OCI-LY7 (cell line): ENCODE measurements at places on chromosomes 2 and 18.

GRCh38 chr2:52974127-52974526 lies 793.5 kb upstream of the CHAC2 start:
- no peak for DNase-seq

GRCh38 chr2:25343187-25343825 lies 1.6 kb upstream of the DNMT3A start:
- no peak for DNase-seq

- no peak for DNase-seq
Measured at GRCh38 chr2:237465515-237466148, 21.4 kb upstream of the MLPH start.

DNA sequence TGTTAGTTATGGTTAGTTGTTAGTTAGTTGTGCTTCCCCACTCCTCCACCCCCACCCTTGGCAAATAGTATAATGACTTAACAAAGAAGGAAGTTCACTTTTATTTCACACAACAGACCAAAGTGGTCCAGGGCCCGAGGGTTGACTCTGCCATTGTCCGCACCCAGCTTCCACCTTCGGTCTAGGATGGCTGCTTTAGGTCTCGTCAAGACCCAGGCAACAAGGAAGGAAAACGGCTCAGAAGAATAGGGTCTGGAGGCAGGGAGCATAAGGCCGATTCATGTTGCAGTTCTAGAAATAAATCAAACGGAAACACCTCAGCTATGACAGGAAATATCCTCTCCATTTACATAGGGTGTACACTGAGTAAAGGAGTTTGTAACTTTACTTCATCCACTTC lies 206.0 kb upstream of the CXCR4 start:
- peak; percentile 57 for DNase-seq

- DNase-seq = no peak
Measured at GRCh38 chr2:109185338-109185737, 56.3 kb downstream of the SH3RF3 start.

DNA sequence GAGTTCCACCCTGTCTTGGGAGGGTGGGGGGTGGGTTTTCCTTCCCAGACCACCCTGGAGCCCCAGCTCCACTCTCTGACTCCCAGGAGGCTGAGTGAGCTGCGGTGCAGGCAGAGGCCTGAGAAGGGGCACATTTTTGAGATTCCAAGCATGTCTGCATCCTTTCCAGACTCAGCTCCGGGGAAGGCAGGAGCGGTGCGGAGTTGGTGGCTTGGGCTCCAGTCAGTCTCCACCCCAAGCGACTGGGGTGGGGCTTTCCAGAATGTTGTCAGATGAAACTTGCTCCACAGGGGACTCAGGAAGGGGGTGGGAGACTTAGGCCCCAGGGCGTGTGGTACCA lies 44.2 kb upstream of the HS6ST1 start:
- no peak for DNase-seq

DNA sequence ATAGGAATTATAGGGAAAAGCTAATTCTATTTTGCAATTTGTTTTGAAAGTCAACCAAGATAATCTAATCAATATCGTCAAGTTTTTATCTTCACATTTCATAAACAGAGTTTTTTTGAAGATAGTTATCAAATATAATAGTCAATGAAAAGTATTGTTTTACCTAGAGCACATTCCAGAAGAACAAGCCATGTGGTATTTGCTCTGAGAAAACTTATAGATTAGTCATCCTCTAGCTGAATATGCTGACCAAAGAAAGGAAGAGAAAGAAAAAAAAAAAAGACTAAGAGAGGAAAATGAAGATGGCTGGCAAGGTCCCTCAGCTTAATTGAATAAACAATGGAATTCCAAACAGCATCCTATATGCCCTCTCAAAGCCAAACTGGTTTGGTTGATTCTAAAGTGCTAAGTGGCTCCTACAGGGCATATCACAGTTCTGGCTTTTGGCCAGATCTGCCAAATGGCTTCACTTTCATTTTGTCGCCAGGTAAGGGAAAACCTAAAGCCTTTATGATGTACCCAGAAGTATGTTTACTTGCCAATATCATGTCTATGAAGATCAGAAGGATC lies 132.6 kb downstream of the VWC2L start:
- DNase-seq = no peak

DNA sequence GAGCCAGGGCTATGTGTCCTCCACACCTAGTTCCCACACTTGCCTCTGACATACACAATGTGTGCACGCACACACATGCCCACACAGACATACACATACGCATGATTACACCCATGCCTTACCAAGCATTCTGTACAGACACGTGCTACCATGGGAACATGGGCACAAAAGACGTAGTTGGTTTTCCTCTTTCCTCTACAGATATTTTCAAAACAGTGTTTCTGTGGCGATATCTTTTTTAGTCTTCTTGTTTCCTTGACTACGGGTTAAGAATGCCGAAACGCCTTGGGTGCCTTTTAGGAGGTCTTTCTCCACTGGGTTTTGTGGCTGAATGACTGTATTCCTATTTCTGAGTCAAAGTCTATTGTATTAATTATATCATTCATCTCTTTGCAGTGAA lies 75.5 kb upstream of the SPTBN1 start:
- DNase-seq = no peak

- no peak for DNase-seq
Measured at GRCh38 chr18:58057291-58057965, 13.4 kb downstream of the NEDD4L start.

GRCh38 chr2:195779491-195779890 lies 122.5 kb downstream of the SLC39A10 start:
- DNase-seq = no peak

DNA sequence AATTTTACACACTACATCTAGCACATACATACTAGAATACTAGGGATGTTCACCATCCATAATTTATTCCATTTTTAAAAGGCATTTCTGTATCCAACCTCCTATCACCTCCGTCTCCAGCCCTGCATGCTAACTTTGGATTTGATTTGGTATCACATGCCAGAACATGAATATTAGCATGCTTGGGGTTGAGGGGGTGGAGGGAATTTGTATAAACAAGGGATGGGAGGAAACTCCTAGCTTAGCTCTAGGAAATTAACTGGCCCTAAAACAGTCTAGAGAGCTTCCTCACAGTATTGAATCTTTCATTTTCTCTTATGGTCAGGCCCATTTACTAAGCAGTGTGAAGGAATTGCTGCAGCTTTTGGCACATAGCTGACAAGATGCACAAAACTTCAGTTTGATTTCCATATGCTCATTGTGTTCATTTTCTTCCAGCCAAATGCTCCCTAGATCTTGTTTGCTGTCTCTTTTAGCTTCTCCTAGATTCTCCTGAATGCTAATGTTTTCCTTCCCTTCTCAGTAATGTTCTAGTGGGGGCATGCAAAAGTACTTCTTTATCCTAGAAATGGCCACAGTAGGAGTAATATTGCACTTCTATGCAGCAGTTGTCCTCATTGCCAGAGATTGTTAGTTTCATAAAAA lies 135.2 kb downstream of the VWC2L start:
- no peak for DNase-seq

DNA sequence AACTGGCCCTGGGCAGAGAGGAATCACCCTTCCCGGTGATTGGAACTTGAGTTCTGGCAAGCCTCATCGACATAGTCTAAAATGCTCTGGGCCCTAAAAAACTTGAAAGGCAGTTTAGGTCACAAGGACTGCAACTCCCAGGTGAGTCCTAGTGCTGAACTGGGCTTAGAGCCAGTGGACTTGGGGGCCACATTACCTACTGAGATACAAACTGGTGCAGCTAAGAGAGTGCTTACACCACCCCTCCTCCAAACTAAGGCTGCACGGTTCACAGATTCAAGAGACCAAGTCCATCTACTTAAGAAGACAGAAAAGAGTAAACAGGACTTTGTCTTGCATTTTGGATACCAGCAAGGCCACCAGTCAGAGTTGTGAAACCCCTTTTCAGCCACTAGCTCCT lies 25.3 kb downstream of the ZNF519 start:
- no peak for DNase-seq

DNA sequence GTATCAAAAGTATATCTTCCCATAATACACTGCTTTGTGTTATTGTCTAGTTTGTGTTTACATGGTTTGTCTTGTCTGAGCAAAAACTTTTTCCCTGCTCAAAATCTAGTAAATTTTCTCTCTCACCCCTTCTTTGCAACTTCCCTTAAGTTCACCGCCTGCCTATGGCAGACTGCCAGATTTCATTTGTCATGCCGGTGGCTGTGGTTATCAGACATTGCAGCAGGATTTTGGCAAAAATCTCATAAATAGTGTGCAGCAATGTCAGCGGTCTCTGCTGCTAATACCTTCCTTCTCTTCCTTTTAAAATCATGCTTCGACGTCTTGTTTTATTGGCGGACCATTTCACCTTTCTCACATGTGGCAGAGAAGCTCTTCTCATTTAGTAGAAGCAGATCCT lies 45.6 kb upstream of the TMEM178A start:
- no peak for DNase-seq

DNA sequence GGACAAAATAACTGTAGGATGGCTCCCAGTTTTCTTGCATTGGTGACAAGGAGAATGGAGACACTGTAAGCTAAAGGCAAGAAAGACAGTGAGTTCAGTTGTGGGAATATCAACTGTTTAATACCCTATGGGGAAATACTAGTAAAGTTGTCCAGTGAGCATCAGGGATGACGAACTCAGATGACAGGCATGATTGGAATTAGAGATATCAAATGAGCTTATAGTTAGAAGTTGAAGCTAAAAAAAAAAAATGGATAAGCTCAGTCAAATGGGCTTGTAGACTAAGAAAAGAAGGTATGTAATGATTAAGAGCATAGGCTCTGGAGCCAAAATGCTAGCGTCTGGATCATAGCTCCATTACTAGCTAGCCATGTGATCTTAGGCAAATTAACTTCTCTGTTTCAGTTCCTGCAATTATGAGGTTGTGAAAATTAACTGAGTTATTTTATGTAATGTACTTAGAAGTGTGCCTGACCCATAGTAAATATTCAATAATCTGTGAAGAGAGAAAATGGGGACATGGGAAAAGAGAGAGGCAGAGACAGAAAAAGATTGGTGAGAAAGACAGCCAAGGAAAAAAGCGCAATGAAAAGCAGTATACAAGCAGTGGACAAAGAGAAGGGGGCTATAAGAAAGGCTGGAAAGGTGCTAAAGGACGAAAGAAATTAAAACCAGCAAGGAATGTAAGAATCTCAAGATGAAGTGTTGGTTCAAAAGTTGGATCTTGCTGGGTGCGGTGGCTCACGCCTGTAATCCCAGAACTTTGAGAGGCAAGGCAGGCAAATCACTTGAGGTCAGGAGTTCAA lies 95.7 kb upstream of the SLC39A10 start:
- peak; percentile 77 for DNase-seq

- no peak for DNase-seq
Measured at GRCh38 chr2:235979753-235980435, 188.3 kb downstream of the GBX2 start.

DNA sequence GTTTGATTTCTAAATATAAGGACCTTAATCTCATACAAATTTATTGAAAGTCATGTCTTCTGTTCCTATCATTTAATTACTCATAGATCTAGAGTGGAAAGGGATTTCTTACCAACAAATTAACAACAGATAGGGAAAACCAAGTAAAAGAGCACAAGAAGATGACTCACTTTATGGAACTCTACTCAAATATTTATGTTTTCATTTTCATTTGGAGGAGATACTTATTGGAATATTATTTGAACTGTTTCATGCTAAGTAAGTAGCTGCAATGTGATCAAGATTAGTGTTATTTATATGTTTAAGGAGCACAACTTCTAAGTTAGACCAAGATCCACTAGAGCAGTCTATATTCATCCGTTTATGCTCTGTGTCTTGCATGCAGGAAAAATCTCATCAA lies 1.3 kb downstream of the NT5C1B start:
- DNase-seq = no peak

DNA sequence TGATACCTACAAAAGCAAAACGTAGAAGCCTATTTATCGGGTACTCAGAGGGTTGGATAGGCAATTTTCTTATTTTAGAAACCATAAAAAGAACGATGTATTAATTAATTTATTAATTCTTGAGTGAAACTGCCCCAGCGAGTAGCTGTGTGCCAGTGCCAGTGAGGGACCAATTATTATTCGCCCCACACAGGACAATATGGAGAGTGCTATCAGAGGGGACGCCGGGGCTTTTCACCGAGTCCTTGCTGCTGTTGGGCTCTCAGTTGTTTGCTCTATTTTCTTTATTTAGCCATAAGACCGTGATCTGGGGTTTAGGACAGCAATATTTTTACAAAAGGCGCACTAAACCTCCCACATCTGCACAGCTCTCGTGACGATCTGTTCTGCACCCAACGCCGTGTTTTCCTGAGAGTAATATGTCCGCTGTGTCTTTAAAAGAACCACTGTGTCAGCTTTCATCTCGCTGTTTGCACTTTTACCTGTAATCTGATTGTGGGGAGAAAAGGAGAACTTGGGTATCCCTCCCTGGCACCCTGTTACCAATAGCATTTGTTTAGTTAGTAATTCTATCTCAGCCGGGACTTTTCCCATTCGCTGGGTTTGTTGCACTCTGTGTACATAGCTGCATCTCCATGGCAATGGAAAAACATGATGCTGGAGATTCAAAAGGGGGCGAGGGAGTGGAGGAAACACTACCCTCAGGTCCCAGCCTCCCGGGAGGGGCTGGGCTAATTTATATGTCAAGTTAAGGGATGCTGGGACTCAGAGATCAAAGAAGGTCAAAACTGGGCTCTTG lies 30.1 kb upstream of the ZNF516 start:
- no peak for DNase-seq

GRCh38 chr18:42635378-42636048 lies 480.0 kb downstream of the RIT2 start:
- no peak for DNase-seq

- DNase-seq = peak; percentile 1
Measured at GRCh38 chr18:79585395-79586370, 93.9 kb upstream of the CTDP1 start.

DNA sequence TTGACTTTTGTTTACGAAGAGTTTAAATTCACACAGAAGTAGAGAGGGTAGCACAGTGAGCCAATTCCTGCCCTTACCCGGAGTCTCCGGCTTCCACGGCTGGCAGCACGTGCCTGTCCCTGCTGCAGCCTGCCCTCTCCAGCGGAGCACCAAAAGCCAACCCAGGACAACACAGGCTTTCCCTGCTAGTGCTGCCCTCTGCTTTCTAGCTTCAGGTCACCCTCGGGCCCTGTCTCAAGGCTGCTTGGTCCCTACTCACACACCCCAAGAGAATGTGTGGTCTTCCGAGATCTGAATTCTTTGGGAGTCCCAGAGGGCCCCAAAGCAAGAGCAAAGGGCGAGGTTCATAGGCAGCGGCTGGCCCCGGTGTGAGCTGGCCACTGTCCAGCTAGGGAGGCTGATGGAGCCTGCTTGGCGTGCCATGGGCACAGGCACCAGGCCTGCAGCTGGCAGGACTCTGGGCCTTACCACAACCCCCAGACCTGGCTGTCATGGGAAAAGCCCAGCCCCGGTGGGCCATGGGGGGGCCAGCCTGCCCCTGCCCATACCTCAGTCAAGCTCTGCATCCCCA lies 7.0 kb upstream of the HS6ST1 start:
- DNase-seq = no peak

DNA sequence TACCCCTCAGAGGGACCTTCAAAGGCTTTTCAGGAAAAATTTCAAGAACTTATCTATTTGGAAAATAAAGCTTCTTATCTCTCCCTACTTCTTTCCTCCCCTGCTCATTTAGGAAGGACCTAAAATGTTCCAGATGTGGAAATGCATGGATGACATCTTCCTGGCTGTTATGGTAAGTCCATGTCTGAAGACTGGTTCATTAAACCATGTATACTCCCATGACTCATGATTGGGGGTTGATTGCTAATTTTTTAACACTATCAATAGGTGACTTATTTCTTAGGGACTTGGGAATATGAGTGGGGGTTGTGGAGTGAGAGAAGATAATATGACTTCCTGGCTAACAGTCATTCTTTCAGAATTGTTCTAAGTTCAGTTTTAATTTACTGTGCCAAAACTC lies 104.0 kb upstream of the PARD3B start:
- DNase-seq = no peak

GRCh38 chr2:5343785-5344335 lies 348.3 kb upstream of the SOX11 start:
- DNase-seq = no peak
